ENCODE measurements at places on chromosomes 7 and 10.

DNA sequence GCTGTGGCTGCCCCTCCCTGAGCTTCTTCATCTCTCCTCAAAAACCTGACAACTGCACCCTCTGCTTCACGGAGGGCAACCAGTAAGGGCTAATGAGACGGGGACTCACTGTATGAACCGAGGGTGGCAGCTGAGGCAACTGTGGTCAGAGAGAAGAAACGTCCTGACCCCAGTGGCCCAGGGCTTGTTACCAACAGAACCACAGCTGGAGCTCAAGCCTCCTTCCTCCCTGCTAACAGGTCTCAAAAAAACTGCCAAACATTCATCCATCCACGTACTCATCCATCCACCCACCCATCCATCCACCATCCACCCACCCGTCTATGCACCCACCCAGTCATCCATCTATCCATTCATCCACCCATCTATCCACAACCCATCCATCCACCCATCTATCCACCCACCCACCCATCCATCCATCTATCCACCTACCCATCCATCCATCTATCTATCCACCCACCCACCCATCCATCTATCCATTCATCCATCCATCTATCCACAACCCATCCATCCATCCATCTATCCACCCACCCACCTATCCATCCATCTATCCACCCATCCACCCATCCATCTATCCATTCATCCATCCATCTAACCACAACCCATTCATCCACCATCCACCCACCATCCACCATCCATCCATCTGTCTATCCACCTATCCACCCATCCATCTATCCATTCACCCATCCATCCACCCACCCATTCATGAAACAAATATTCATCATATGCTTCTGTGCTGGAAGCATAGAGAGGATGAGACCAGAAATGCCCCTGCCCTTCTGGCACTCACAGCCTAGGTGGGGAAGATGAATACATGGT, 111.7 kb downstream of the PDGFA start:
- no peak for DNase-seq

- DNase-seq: no peak
Measured at GRCh38 chr7:116955340-116955739, 2.0 kb downstream of the ST7 start.

DNA sequence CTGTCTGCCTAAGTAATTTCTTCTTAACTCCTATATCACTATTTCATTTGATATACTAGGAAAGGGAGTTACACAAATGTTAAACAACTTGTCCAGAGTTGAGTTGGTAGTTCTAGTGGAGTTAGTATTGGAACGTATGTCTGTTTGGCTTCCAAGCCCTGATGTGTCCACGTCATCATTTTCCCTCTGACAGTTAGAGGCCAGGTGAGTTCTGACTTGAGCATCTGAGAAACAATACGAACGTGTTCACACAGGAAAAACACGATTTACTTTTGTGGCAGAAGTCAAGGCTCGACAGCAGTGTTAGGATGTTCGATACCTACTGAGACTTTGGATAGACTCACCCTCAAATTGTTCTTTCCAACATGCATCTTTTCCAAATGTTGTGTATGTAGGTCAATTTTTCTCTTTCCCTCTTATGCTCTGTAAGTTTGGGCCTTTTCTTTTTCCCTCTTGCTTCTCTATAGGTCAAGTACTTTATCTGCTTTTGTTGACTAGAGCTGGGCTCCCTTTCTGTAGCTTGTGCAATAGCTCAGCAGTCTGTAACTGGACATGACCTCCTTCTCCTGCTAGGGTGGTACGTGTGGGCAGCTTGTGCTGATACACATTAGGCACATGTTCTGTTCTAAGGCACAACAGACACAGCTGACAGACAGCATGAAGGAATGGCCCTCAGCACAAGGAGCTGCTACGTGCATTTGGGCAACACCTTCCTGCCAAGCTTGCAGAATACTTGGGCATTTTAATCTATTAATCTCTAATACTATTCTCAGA, 222.9 kb downstream of the PTEN start:
- DNase-seq: no peak

DNA sequence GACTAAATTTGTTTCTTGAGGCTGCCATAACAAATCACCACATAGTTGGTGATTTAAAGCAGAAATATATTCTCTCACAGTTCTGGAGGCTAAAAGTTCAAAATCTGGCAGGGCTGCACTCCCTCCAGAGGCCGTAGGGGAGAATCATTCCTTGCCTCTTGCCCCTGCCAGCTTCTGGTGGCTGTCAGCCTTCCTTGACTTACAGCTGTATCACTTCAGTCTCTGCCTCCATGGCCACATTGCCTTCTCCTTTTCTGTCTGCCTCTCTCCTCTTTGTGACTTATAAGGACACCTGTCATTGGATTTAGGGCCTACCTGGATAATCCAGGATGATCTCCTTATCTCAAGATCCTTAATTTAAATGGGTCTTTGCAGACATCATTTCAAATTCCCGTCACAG, 5.8 kb upstream of the LRRC4 start:
- DNase-seq: no peak

DNA sequence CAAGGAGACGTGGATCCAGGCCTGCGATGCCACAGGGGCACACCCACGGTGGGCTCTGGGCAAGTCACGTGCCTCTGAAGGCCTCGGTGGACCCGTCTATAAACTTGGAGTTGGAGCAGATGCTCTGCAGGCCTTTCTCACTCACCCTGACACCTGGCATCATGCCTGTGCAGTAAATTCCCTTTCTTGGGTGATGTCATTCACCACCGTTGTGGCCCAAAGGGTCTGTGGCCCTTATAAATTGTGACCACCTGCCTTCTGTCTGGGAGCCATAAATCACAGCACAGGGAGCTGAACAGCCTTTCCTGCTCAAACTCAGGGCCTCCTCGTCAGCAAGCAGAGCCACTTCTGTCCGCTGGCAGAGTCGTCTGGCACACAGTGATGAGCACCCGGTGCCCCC, 52.2 kb downstream of the GPAM start:
- DNase-seq: no peak

GRCh38 chr7:138382862-138383565, 77.0 kb upstream of the TRIM24 start:
- DNase-seq: no peak

GRCh38 chr7:11846361-11846955, 14.5 kb upstream of the THSD7A start:
- DNase-seq: no peak

- DNase-seq: no peak
Measured at GRCh38 chr10:93757801-93758507, at the start of gene LGI1. TSS of gene LGI1 (plus strand) at chr10:93757936. CDS start at chr10:93758145, 209 bp downstream.

DNA sequence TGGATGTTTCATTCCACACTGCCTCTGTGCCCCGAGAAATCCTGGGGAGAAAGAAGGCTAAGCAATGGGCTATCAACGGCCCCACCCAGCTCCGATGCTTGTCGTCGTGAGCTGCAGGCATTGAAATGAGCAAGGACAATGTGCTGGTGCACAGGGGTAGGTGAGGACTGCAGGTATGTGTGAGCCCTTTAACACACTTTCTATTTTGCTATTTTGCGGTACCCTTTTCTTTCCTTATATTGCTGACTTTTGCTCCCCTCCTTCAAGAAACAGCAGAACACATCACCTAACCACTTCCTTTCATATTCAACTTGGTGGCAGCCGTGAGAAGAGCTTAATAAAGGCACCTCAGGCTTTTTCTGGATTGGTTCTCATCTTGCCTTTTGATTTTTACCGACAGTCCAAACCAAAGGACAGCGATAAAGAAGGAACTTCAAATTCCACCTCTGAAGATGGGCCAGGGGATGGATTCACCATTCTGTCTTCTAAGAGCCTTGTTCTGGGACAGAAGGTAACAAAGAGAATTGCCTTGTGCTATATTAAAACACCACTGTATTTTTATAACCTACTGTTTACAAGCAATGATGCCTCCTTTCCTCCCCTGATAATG, 39.2 kb downstream of the AIFM2 start:
- DNase-seq: peak; percentile 8

GRCh38 chr7:102236592-102237287, 49.9 kb upstream of the SH2B2 start:
- peak; percentile 49 for DNase-seq
